Occipital lobe (tissue), 3 donors: ENCODE measurements at places on chromosomes 11 and 22. TPM values are rescaled to one million over a fixed set of nuclear protein-coding genes. Genes with fewer than 3 reads are reported as not detected.

PLA2G3 gene
- not detected for total RNA-seq

OSBPL5 gene
- 31.2 TPM for total RNA-seq

C11orf87 gene
- 29.8 TPM for total RNA-seq

PRSS23 gene
- total RNA-seq: 11.1 TPM

RAB39A gene
- 47.7 TPM for total RNA-seq

OR8D4 gene
- 0.47 TPM for total RNA-seq

GRAMD1B gene
- 59.9 TPM for total RNA-seq

CTSF gene
- total RNA-seq: 39.1 TPM

BIK gene
- total RNA-seq: not detected

MN1 gene
- total RNA-seq: 24.8 TPM

IGSF9B gene
- total RNA-seq: 5.5 TPM

DNAJB13 gene
- total RNA-seq: 0.47 TPM

ADORA2A gene
- 8.0 TPM for total RNA-seq

KDELR3 gene
- total RNA-seq: 0.94 TPM

TBRG1 gene
- 42.7 TPM for total RNA-seq

GP1BB gene
- 21.8 TPM for total RNA-seq

SERPING1 gene
- 9.0 TPM for total RNA-seq

EPS8L2 gene
- total RNA-seq: 1.4 TPM

C11orf65 gene
- total RNA-seq: 0.62 TPM

B3GAT1 gene
- total RNA-seq: 34.6 TPM

KRTAP5-7 gene
- total RNA-seq: not detected

IGLL5 gene
- not detected for total RNA-seq
